ENCODE measurements at places on chromosomes 1 and 21.

- DNase-seq: no peak
These were observed 29.4 kb downstream of the FRRS1 start for GRCh38 chr1:99737016-99737415.

GRCh38 chr1:187203257-187203656, 374.5 kb downstream of the PLA2G4A start:
- DNase-seq: no peak

DNA sequence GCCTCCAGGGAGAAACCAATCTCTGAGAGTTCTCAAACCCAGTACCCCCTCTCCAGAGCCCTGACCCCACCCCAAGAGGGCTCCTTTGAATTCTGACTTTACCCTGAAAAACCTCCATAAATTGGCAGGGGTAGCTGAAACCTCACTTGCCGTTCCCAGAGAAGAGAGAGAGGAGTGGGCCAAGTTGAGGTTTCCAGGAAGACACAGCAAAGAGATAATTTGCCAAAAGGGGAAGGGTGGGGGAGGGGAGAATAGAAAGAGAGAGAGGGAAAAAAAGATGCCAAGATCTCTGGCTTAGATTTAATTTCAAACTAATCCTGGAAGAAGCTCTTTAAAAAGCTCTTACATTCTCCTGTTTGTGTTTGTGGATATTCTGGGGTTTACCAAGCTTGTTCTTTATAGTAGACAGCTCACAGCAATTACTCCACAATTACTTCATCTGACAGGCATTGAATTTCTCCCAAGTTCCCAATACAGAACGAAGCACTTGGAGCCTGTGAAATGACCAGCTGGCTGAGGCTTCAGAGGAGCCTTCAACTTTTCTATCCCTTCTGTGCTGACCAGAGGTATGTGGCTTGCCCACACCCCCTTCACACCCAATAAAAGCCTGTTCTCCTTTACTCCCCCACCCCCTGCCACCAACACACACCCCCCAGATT, 1.1 kb upstream of the GRHL3 start:
- DNase-seq: no peak

GRCh38 chr1:15946571-15947381, 29.1 kb downstream of the ZBTB17 start:
- DNase-seq: no peak

DNA sequence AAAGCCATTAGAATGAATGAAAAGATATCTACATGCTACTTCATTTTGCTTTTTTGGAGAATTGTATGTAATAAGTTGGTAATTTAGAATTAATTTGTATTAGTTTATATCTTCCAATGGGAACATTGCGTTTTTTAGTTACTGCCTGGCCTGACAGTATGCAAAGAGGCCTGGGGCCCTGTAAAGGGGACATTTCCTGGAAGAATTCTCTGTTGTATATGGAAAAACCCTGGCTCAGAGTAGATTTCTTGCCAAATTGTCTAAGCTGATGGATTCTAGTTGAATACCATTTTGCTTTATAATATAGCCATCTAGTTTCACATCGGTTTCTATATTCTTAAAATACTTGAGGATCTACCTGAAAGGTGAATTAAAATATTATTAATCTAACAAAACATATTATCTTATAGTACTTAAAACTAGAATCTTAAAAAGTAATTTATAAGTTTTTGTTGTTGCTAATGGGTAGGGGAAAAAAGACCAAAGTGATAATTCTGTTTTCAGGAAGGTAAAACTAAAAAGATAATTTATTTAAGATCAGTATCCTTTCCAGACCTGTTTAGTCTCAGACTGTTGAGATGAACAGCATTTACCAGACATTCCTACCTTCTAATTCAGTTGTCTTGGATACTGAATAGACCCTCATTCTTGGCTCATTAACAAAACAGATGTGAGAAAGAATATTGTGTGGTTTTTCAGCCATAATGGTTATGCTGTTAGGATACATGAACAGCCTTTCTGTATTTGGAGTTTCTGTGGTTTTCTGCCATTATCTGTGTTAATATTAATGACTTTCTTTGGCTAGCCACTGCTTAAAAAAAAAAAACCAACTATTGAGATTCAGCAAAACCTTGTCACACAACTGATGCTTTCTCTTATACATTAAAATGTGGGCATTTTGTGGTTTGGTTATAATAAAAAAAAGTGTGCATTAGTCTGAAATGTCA, 4.8 kb downstream of the AGO3 start:
- no peak for DNase-seq

GRCh38 chr1:167066333-167067122, 23.6 kb downstream of the GPA33 start:
- peak; percentile 87 for DNase-seq

DNA sequence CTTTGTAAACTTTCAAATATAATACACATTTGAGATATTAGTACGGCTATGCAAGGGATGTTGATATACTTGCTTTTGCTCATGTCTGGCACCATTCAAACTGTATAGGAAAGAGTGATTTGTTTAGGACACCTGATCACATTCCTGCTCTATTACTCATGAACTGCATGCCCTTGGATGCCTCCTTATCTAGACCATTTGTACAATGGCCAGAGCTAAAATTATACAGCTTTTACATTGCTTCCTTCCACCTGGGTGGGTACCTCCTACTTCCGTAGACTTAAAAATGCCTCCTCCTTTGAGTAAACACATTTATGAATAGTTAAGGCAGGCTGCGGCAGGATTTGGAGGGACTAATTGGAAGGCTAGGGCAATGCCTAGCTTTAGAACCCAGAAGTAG, 85.4 kb upstream of the PBX1 start:
- DNase-seq: no peak

GRCh38 chr1:25675729-25676476, 59.3 kb downstream of the MAN1C1 start:
- peak; percentile 89 for DNase-seq

GRCh38 chr1:207960346-207960745, 49.4 kb upstream of the CD34 start:
- DNase-seq: no peak

DNA sequence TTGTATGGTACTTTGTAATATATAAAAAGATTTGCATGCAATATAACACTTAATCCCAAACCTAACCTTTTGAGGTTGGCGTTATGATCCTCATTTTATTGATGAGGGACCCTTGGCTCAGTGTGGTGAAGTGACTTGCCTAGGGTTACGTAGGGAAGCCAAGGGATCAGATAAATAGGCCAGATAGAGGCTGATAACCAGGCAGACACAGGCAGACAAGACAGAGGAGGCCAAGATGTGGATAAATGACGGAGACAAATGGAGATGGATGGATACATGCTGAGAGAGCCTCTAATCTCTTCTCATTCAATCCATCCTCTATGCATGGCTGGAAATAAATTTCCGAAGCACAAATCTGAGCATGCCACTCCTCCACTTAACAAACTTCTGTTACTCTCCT, 136.9 kb upstream of the SPATA6 start:
- DNase-seq: no peak

- DNase-seq: peak; percentile 29
These were observed 3.0 kb downstream of the TTC24 start for GRCh38 chr1:156582388-156583017.

DNA sequence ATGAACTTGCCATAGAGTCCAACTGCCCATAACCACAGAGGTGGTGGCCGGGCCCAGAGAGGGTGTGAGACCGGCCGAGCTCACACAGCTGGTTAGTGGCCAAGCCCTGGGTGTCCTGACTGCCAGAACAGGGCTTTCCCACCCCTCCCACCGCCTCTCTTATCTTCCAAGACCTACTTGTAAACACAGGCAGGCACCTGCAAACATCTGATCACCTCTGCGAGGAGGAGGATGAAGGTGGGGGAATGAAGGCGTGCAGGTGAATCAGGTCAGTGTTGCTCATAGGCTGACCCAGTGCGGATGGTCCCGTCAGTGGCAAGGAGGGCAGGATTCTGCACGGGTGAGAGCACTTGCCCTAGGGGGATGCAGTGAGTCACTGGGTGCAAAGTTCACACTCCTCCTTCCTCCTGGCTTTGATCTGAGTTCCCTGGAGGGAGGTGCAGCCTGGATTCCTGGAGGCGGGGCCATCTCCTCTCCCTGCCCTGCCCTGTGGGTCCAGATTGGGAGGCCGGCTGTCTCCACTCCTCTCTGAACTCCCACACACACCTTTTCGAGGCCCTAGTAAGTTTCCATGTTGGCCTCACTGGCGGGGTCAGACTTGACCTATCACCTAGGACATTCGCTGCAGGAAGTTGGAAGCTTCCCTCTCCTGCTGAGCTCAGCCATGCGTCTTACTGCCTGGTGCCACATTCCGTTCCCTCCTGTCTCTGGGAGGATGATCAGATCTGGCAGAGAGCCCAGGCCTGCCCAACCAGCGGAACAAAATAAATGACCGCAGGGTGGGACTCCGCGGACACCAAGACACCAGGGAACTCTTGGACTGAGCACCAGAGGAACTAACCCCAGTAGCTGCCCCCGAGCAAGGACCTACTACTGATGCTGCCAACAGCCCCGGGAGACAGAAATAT, 7.3 kb downstream of the UQCRHL start:
- no peak for DNase-seq

GRCh38 chr21:44272284-44272858, 10.7 kb upstream of the DNMT3L start:
- DNase-seq: no peak

- DNase-seq: no peak
These were observed 13.6 kb upstream of the NDC1 start for GRCh38 chr1:53851571-53852285.

- DNase-seq: no peak
These were observed 5.1 kb downstream of the PMF1 start for GRCh38 chr1:156217871-156218270.

GRCh38 chr1:32992489-32993323, 28.1 kb upstream of the RNF19B start:
- DNase-seq: peak; percentile 81

GRCh38 chr21:25626757-25627156, 12.3 kb upstream of the JAM2 start:
- DNase-seq: no peak

- DNase-seq: no peak
These were observed 17.6 kb downstream of the PBX1 start for GRCh38 chr1:164576291-164577271.

DNA sequence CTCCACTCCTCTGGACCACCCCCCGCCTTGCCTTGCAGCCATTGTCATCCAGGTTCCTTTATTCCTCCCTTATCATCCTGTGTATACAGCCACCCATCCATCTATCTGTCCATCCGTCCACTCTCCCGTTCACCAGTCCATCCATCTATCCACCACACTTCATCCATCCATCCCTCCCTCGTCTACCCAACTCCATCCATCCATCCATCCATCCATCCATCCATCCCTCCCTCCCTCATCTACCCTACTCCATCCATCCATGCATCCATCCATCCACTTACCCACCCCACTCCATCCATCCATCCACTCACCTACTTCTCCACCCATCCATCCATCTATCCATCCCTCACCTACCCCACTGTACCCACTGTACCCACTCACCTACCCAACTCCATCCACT, 35.4 kb downstream of the DHRS3 start:
- DNase-seq: no peak

DNA sequence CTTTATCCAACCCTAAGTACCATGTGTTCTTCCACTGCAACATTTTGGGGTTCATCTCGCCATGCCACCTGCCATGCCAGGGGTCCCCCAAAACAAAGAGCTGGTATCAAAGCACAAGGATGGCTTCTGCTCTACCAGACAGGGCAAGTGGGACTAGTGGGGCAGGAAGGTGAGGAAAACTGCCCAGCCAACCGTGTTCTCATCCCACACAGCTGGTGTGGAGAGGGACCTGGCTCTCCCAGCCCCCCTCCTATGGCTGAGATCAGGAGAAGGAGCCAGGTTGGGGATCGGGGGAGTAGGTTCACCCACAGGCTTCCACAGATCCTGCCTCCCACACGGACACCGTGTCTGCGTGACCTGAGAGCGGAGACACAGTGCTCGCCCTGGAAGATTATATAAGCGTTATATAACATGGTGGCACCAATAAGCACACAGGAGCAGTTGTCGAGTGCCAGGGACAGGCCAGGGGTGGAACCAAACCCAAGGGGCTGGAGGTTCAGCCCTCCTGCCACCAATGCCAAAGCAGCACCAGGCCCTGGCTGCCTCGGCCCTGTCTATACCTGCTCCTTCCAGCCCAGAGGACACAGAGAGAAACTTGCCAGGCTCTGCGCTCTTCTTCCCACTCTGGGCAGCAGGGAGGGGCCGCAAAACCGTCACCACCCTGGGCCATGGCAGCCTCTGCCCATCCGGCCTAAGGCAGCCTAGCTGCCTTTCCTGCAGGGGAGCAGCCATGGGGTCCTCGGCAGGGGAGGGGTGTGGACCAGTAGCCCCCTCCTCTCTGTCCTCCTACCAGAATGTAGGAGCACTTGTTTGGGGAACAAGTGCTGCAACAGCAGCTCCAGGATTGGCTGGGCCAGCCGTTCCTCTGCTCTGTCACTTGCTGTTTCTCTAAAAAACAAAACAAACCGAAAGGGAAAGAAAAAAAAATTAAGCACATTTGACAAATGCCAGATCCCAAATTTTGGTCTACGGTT, 43.5 kb downstream of the CD34 start:
- no peak for DNase-seq

GRCh38 chr1:7247158-7247557, 461.9 kb downstream of the CAMTA1 start:
- DNase-seq: no peak

- DNase-seq: no peak
These were observed 73.0 kb upstream of the IFFO2 start for GRCh38 chr1:19029191-19030085.

DNA sequence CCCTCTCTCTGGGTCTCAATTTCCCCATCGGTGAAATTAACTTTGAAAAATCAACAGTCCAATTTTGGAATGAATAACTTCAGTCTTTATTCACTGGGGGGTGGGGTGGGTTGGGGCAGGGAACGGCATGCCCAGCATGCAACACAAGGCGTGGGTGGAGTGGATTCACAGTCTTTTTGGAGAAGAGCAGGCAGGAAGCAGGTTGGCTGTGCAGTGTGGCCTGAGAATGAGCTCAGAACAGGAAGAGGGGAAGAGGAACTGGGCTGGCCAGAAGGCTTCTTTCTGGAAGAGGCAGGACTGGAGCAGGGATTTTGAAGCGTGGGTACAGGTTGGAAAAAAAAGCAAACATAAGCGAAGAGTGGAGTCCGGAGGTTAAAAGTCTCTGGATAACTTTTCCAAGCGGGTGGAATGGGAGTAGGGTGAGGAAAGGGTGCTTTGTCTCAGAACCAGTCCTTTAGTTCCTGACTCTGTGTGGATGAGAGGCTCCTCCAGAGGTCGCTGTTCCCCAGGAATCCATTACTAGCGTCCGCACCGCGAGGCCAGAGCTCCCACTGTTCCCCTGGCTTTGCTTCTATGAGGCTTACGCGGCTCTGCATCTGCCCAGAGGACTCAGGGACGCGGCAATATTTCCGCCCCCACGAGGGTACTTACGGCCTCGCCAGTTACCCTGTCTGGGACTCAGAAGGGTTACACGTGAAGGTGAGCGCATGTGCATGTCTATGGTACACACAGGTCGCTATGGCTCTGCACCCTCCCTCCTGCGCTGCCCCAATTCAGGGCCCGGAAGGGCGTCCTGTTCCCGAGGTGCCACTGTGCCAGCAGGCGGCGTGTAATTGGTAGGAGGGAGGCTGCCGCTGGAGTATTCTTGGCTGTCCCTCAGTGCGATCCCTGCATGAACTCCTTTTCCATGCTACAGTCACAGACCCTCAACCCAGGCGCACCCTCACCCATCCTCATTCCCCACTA, 5.5 kb upstream of the FOXD2 start:
- DNase-seq: peak; percentile 72
